ENCODE measurements at places on chromosomes 2 and 18.
A peak's percentile ranks its signal among the peaks of the same experiment; 100 is the strongest.

GRCh38 chr2:52260904-52261303 is 1229.0 kb upstream of the NRXN1 start:
- DNase-seq = no peak

GRCh38 chr18:77733292-77733903 is 483.8 kb downstream of the GALR1 start:
- DNase-seq = no peak

DNA sequence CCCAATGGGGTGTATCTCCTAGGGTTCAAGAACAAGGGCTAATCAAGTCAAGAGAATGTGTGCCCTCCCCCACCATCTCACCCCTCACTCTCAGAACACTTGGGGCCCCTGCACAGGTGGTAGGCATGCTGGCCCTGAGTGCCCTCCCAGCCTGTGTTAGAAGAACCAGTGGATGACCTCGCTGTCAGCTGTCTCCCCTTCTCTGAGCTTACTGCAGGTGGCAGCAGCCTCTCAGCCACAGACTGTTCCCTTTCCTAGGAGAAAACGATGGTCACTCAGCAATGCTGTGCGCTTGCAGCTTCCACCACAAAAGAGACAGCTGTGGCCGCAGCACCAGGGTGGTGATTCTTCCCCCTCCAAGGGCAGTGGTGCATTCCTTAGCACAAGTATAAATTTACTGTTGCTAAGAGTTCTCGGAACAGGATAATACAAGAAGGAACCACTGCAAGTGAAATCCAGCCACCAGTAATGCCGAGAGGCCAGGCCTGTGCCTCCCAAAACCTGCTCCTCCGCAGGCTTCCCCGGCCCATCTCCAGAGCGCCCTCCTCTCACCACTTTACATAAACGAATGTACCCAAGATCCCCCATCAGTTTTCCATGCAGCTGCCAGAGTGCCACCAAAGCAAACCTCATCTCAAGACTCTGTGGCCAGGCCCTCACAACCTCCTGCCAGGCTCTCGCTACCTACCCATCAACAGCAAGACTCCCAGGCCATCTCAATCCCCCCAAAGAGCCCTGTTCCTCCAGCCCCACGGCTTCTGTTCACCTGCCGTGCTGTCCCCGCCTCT is 935 bp upstream of the RAMP1 start:
- peak; percentile 35 for DNase-seq

DNA sequence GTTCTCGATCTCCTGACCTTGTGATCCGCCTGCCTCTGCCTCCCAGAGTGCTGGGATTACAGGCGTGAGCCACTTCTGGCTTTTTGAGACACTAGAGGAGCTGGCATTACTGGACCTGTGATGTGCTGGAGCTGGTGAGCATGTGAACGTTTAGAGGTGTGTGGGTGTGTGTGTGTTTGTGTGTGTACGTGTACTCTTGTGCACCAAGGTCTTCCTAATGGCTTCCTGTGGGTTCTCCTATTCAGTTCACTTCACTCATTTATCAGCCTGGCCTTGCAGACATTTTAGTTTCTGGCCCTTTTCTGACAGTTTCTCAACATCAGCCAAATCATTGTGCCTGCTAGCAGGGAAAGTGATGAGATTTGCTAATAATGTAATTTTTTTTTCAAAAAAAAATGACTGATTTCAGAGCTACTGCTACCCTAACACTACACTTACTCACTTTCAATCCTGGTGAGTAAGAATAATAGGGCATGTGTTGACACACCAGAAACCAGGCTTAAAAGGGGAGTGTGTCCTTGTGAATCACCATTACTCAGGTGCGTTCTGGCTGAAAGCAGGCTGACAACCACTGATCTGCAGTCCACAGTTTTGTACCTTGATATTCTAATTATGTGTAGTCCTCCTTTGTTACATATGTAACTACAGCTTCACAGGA is 41.0 kb upstream of the ACTR3 start:
- peak; percentile 11 for DNase-seq

DNA sequence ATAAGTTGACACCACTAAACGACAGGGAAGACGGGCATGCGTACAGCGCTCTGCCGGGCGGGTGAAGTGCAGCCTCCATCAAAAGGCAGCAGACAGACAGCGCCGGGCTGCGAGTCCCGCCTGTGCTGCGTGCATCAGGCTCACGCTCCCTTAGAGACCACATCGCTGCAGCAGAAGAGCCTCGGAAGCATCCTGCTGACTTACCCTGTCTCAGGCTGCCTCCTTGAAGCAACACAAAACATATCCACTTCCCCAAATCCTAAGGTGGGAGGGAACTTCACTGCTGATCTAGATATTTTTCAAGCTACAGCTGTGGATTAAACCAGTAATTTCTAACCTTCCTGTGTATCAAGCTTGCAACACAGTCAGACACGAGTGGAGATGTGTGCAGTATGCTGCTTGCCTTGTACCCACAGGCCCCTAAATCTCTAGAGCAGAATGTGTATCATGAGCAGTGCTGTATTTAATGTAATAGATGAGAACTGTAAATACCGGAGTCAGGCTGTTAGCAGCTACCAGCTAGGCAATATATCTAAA is 6.4 kb downstream of the MYT1L start:
- no peak for DNase-seq
